ENCODE measurements at places on chromosomes 12 and 14.
A peak's percentile ranks its signal among the peaks of the same experiment; 100 is the strongest.

DNA sequence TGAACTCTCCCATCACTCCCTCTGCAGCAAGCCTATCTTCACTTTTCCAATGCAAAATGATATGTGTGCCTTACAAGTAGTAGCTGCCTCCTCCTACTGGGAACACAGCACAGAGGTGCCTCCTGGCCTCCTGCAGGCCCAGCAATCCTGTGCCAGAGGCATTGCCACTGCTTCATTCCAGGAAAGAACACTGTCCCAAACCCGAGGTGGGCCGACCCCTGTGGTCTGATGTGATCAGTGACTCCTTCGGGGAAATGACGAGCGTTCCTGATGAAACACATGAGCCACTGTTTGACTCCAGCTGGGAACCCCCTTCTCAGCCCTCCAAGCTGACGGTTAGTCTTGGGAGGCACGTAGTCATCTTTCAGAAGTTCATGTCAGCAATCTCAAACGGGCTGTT, 19.5 kb downstream of the PSMC1 start:
- peak; percentile 53 for DNase-seq

DNA sequence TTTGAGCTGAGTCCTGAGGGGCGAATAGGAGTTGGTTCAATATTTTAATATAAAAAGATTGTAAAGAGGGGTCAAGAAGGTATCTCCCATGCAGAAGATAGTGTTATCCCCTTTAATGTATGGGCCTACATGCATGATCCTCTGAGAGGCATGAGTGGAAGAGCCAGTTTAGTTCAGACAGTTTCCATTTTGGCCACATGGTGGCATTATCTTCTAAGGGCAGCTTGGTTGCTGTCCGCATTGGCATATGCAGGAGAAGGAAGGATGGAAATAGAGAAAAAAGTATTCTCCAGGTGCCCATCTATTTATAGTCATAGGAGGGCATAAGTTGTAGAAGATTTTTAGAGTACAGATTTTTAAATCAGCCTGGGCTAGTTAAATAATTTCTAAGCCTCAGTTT, 5.4 kb downstream of the SAMD4A start:
- DNase-seq: no peak

DNA sequence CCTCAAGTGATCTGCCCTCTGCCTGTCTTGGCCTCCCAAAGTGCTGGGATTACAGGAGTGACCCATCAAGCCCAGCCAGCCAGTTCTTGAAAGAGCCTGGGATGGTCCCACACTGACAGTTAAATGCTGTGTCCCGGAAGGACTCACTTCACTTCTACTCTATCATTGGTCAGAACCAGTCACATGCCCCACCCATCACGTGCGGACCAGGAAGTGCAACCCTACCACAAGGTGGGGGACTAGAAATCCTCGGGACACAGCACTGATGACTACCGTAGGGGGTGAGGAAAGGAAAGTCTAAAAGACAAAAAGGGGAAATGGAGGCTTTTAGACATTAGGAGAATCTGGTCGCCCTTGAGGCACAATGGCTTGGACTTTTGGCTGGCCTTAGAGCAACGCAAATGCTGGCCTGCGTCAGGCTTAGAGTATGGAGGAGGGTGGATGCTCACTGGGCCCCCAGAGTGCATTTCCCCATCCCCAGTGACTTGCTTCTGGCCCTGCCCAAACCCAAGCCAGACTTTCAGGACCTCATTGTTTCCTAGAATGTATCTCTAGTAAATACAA, 207.7 kb downstream of the TTC8 start:
- no peak for DNase-seq

- no peak for DNase-seq
Measured at GRCh38 chr12:9346866-9347327, 138.7 kb upstream of the PZP start.

DNA sequence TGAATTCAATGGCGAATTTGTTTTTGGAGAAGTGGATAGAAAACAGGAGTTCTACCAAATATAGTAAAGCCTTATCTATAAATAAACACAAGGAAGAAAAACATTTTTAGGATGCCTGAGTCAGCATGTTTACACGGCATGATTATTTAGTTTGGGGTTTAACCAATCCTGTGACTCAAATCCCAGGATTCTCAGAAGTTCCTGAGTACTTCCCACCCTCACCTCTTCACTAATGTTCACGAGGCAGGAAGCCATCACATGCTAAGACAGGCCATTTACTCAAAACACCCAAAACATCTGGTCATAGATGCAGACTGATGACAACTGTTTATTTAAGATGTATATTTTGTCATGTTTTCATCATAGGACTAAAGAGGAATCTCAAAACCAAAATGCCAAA, 3.4 kb upstream of the GLRX5 start:
- DNase-seq: peak; percentile 73

DNA sequence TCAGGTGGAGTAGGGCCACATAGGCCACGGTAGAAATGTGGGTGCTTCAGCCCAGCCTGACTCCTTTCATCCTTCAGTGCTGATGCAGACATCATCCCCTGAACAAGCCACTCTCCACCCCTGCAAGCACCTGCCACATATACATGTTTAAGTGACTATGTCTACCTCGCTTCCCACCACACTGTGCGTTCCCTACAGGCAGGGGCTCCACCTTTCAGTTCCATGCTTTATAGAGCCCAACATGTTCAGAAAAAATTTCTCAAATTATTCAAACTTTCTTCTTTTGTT, 11.6 kb downstream of the SLC7A7 start:
- no peak for DNase-seq

DNA sequence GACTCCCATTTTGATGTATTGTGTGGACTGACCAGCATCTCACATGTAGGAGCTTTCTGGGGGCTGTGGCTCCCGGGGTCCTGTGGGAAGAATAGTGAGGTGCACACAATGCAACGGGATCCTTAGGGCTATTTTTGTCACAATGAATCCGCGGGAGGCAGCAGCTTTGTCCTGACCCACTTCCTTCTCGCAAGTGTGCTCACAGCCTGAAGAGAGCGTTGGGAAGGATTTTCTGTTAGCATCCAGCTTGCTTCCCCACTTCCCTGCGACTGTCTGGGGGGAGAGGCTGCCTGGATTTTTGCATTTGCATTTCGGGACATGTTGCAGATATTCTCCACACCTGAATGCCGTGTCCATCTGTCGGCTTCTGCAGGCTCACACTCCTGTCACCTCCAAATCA, 31.9 kb downstream of the FZD10 start:
- no peak for DNase-seq

DNA sequence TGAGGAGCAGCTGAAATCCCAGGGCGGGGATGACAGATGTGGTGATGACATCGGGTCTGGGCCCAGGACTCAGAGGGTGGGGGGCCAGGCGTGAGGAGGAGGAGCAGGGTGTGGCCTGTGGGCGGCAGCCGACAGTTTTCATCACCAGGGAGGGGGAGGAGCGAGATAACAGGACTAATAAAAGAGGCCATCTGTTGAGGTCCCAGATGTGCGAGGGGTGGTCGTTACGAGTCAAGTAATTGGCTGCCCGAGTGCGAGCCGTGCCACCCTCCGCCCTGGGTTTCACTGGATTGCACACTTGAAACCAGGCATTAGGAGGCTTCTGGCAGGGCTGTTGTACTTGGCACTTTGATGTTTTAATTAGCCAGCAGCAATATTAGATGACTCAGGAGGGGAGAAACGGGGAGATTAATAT, 67.2 kb downstream of the NOS1 start:
- no peak for DNase-seq

- DNase-seq: no peak
Measured at GRCh38 chr12:58172433-58173073, 231.2 kb downstream of the ATP23 start.

- DNase-seq: peak; percentile 11
Measured at GRCh38 chr12:39443929-39444209, 949 bp upstream of the KIF21A start.

- peak; percentile 2 for DNase-seq
Measured at GRCh38 chr14:83433618-83434017, 1900.0 kb upstream of the SEL1L start.

GRCh38 chr12:93497456-93497855, 30.1 kb downstream of the MRPL42 start:
- DNase-seq: no peak

- no peak for DNase-seq
Measured at GRCh38 chr12:115411121-115411520, 727.1 kb upstream of the TBX3 start.

GRCh38 chr12:13198876-13199275, 2.4 kb downstream of the EMP1 start:
- peak; percentile 80 for DNase-seq

GRCh38 chr12:49962861-49963765, 1.4 kb downstream of the AQP5 start:
- DNase-seq: no peak

DNA sequence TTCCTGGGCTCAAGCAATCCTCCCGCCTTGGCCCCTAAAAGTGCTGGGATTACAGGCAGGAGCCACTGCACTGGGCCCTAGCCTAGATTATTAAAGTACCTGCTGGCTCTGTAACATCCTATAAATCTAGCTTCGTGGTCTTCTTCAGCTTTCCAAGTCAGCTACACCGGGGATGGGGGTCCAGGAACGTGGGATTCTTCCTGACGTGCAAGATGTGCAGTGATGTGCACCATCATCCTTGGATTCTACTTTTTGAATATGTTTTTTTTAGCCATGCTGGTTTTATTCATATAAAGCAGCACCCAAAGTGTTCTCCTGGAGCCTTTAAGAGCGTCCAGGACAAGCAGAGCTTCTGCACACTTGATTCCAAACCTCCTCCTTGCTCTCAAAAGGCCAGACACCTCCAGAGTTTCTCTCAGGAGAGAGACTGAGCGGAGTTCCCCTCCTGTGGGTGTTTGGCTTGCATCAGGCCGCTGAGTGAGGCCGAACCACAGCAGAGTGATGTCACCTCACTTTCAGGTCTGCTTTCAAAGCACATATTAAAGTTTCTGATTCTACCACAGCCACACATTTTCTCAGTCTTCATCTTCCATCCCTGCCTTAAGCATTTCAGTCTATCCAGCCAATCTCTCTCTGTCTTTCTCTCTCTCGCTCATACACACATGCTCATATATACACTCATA, 33.4 kb downstream of the VCPKMT start:
- DNase-seq: no peak

- DNase-seq: peak; percentile 23
Measured at GRCh38 chr14:99971941-99972747, 93.1 kb upstream of the EVL start.

DNA sequence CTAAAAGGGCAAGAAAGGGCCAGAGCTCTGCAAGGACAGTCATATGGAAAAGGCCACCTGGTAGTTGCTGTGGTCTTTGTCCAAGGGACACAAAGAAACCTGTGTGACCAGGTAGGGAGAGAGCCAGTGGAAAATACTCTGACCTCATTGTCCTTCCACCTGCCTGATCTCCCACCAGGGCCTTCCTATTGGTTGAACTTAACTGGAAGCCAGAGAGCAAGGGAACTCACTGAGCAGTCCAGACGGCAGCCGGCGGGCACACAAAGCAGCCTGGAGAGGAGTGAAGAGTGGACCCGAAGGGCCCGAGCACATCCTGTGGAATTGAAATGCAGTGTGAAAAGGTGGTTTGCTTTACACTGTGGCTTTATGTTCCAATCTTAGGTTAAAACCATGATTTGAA, 120.7 kb downstream of the SLC25A21 start:
- DNase-seq: no peak

GRCh38 chr12:85979641-85980040, 105.5 kb downstream of the NTS start:
- no peak for DNase-seq

GRCh38 chr12:93552427-93552826, 20.0 kb upstream of the SOCS2 start:
- no peak for DNase-seq

GRCh38 chr14:25406818-25407217, 356.9 kb upstream of the STXBP6 start:
- DNase-seq: peak; percentile 11

- no peak for DNase-seq
Measured at GRCh38 chr14:99950181-99950580, 115.0 kb upstream of the EVL start.

DNA sequence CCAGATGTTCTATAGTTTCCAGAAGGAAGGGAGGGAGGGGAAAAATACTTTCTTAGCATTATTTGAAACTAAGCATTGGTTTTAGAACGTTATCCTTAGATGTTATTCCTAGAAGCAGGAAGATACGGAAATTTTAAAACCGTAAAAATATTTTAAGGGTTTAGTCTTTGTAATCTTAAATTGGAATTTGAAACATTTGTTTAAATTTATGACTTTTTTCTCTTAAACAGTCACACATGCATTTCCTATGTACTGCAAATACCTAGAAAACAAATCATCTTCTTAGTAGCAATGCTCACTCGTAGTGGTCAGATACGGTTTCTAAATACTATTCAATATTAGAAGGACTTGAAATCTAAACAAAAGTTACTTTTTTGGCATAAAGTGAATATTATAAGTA, 282.0 kb downstream of the ERC1 start:
- no peak for DNase-seq

DNA sequence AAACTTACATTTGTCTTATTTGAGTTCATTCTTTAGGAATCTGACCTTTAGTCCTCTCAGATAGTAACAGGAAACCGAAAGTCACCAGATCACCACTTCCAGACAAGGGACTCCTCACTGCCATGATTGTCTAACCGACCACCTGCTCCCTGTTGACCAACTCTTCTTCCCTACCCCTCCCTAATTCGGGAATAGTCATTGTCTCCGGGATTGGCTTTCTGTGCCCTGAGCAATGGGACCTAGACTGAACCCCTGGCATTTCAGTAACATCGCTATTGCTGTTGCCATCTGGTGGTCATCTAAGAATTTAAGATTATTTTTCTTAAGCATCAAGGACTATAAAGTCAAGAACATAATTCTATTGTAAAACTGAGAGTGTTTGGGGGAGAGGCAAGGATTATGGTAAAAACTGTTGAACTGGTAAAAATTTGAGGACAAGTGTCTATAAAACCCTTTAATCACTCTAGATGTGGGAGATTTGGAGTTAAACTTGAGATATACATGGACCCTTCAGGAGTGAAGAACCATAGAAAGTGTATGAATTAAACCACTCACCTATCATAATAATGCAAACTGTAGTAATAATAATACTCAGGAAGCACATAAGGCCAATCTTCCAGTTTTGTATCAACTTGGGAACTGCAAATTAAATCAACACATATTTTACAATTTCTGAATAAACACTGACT, 6.3 kb downstream of the CLEC2A start:
- DNase-seq: peak; percentile 68

DNA sequence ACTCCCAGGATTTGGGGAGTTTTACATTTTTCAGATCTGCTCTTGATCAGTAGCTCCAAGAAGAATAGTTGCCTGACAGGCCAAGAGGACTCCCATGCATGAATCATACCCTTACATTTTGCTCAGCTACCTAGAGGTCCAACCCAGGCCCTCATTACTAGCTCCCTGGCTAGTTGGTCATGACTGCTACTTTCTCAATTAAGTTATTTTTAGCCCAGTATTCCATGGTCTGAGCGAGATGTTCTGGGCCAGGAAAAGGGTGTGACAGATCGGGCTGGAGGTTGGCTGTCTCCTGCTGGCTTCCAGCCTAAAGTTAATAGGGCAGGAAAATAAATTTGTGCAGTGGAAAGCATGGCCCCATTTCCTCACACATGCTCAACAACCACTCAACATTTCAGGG, 379.2 kb downstream of the GRIN2B start:
- no peak for DNase-seq

DNA sequence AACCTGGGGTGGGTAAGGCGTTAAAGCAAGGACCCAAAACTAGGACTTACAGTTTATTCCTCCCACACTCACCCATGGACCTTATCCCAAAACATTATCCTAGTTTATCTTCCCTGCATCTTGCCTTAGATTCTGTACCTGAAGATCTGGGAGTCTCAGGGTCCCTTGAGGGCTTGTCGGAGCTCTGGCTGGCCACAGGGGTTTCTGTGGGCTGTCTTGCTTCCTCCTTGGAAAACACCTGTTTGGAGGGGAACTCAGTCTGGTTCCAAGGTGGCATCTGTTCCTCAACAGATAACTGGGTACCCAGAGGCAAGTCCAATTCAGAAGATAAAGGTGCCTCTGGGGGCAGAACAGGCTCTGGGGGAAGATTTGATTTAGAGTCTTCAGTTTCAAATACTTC, 1.7 kb downstream of the CDCA3 start:
- no peak for DNase-seq

All from cardiac fibroblast (primary cell).